Natural killer cell treated with Interleukin-12 subunit alpha and Interleukin-12 subunit beta and Interleukin-15 and Interleukin-18, amount 100 ng/mL, for 72 hours (primary cell): ENCODE measurements at places on chromosomes 6 and 20.

DNA sequence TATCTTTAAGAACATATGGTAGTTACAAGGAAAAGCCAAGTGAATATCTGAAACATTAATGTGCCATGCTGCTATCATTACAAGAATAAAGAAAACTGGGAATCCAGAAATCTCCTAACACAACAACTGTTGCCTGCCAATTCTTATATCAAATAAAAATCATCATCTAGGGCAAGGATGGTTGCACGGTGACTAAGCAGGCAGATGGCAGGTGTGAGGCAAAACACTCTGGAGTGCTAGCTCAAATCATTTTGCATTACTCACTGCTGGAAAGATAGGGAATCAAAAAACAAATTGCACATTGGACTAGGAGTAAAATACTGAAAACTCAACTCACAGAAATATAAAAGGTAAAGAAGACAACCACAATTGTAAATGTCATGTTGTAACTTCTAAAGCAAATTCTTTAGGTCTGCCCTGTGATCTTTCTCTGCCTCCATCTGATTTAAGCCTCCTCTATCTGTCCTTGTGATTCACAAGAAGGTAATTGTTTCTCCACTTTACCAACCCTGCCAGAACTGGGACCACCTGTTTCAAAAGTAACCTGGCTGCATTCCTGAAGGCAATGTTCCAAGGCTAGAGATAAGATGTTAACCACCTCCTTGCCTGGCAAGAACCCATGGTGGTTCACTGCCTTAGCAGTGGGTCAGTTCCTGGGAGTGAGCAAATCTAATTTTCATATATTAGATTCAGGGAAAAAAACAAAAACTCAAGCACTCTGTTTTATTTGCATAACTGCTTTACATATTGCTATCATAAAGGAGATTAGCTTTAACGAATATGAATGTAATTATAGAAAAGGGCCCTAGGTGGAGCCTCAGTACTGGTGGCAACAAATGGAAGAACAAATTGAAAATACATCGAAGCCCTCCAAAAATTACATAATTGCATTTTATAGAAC is 33.1 kb upstream of the LCA5 start:
- DNase-seq: no peak

- DNase-seq: no peak
These were observed 226.8 kb upstream of the PDE10A start for GRCh38 chr6:165889636-165890403.

- DNase-seq: no peak
These were observed 24.9 kb upstream of the MCM9 start for GRCh38 chr6:118959903-118960302.

- DNase-seq: no peak
These were observed 64.7 kb downstream of the BTBD3 start for GRCh38 chr20:11982289-11982954.

- no peak for DNase-seq
These were observed 58.6 kb upstream of the EEF1A1 start for GRCh38 chr6:73579389-73579788.

- DNase-seq: no peak
These were observed 34.7 kb downstream of the PLEKHG1 start for GRCh38 chr6:150634176-150634963.

- no peak for DNase-seq
These were observed 556.8 kb upstream of the PTCHD4 start for GRCh38 chr6:48667797-48668196.

GRCh38 chr20:33602826-33603590 is 59.1 kb upstream of the C20orf144 start:
- DNase-seq: no peak

DNA sequence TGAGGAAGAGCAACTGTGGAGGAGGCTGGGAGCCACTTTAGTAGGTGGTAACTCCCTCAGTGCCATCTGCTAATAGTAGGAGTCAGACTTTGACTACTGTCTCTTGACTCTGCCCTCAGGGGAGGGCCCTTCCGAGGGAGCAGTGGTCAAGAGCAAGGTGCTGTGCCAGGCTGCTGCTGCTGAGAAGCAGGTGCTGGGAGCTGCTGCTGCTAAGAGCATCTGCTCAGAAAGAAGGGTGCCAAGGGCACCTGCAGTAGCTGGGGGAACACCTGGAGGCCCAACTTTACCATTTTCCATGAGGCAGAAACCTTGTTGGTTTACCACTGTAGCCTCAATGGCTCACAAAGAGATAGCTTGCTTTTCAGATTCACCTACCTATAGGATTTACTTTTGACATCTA is 18.5 kb downstream of the GGTLC1 start:
- DNase-seq: no peak

DNA sequence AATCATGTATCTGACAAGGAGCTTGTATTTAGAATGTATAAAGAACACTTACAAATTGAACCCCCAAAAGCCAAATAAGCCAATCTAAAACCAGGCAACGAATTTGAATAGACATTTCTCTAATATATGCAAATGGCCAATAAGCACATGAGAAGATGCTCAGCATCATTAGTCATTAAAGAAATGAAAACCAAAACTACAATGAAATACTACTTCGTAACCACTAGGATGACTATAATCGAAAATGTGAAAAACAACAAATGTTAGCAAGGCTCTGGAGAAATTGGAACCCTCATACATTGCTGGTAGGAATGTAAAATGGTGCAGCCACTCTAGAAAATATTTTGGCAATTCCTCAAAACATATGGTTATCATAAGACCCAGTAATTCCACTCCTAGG is 105.8 kb upstream of the TOP1 start:
- DNase-seq: no peak

- DNase-seq: no peak
These were observed 35.4 kb downstream of the AKAP12 start for GRCh38 chr6:151275121-151275520.

- no peak for DNase-seq
These were observed 179.2 kb upstream of the PROKR2 start for GRCh38 chr20:5495939-5496338.

DNA sequence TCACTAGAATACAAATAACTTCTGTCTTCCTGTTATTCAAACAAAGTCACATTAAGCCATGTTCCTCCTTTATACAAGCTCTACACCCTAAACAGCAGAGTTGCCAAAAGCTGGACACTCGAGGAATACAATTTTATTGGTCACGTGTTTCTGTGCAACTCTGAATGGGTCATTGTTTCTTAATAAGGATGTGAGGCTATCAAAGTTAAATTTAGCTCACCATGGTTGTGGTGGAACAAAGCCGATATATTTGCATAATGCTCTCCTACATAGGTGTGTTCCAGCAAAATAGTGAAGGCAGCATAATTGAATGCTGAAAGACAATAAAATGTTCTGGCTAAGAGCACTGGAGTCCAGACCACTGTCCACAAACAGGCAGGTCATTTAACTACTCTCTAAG is 36.9 kb upstream of the CD2AP start:
- DNase-seq: no peak

- no peak for DNase-seq
These were observed 5.9 kb downstream of the HLA-A start for GRCh38 chr6:29948277-29948676.

DNA sequence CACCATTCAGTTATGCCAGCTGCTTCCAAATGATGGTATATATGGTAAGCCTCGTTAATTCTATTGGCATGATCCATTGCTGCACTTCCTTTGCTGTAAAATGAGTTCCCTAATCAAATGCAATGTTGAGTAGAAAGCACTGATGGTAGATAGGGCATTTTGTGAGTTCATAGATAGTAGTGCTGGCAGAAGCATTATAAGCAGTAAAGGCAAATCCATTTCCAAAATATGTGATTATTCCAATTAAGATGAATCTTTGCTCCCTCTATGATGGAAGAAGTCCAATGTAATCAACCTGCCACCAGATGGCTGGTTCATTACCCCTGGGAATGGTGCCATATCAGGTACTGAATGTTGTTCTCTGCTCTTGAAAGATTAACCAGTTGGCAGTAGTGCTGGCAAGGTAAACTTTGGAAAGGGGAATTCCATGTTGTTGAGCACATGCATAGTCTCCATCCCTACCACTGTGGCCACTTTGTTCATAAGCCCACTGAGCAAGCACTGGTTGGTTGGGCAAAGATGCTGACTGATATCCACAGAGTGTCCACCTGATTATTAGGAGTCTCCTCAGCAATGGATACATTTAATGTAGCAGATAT is 5.6 kb upstream of the TBPL1 start:
- no peak for DNase-seq

- no peak for DNase-seq
These were observed 46.0 kb upstream of the DOK5 start for GRCh38 chr20:54429364-54429763.

DNA sequence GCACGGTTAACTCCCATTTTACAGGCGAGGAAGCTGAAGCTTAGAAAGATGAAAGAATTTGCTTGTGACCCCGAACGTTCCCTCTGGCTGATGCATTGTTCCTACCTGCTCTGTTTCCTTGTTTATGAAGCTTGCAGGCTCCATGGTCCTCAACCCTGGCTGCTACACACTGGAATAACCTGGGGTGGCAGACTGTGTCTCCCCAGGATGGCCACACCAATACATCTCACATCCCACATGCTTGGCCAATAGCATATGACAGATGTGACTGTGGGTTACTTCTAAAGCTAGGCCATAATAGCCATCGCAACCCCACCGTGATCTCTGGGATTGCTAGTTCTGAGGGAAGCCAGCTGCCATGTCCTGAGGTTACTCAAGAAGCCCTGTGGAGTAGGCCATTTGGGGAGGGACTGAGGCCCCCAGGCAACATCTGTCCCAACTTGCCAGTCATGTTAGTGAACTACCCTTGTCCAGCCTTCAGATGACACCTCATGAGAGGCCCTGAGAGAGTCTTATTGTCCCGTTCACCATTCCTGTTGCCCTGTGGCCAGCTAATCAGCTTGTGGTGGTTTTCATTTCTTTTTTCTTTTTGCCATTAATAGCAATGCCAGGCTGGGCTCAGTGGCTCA is 6.7 kb upstream of the FAM110A start:
- DNase-seq: no peak

DNA sequence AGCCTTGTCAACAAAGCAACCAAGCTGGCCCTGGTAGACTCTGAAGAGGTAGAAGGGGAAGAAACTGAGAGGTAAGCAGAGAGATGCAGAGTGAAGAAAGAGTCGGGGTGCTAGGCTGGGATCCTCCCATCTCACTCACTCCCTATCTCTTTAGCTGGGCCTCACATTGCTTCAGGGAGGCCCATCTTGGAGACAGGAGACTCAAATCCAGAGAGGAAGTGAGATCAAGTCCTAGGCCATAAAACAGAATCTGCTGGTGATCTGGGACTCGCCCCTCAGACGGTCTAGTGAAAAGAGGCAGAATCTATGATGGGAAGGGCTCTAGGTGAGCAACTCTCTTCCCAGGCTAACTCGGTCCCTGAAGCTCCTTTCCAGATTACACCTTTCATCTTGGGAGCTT is 659 bp upstream of the GUCA1B start:
- no peak for DNase-seq

DNA sequence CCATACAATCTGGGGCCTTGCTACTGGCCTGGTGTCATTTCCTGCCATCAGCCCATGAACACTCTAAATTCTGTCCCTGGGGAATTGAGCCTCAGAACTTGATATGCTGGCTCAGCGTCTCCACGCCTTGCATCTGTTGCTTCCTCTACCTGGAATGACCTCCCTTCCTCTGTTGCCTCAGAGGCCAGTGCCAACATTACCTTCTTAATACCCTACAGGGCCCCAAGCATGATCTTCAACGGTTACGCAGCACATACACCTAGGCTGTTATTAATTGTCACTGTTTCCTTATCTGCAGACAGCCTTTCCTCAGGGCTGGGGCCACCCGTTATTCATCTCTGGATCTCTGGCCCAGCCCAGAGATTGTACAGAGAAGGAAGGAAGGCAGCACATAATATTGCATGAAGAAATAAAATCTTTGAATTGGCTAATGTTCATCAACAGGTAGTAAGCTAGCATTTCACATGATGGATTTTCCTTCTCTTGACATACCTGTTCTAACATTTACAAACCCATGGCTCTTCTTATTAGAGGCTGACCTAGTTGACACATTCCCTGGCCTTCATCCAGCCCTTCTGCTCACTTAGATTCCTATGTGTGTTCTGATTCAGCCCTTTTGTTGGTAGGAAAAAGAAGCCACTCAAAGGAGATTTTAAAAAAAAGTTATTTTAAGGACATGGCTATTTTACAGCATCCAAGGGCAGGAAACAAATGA is 8.4 kb upstream of the RNF182 start:
- no peak for DNase-seq

DNA sequence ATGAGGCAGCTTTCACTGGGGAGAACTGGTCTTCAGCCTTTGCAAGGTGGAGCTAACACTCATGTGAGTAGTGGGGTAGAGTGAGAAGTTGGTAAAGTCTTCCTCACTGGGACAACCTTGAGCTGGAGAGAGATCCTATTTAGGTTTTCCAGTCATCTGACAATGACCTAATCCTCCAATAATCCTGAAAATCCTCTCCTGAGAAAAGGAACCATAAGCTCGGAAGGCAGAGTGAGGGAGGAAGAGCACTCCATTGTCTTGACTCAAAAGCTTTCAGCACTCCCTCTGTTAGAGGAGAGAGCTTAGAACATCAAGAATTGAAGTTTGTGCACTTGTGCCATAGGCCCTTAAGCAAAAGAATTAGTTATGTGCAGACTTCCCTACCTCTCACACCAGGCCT is 77.8 kb downstream of the TRAM2 start:
- no peak for DNase-seq

GRCh38 chr20:23363257-23363649 is 1.3 kb downstream of the GZF1 start:
- DNase-seq: no peak

DNA sequence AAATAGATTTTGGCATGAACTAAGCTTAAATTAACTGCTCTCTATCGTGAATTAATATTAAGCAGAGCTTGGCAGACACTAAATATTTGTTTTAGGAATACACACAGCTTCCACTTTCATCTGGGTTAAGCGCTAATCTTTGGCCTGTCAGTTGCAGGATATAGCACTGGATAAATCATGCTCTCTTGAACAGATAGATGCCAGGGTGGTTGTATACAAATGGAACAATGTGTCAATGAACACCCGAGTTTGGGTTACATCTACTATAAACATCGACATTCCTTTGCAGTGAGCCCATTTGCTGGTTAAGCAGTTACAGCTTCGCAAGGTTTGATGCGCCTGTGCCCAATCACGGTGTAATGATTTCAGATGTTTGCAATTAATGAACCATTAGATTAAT is 338.2 kb upstream of the ZFP64 start:
- DNase-seq: no peak

GRCh38 chr6:81978230-81978629 is 225.7 kb upstream of the TENT5A start:
- no peak for DNase-seq

DNA sequence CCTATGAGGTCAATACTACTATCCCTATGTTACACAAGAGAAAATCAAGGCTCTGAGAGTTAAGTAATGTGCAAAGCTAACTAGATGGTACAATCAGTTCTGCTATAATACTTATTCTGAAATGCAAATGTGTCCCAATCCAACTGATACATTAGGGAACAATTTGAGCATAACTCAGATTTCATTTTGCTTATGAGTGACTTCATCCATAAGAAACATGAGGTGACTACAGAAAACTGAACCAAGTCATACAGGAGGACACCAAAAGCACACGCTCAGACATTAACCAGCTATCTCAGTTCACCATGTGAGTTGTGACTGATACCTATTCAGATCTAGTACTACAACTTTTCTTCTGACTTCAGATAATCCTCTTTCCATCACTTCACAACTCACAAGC is 179.9 kb upstream of the RUNX2 start:
- DNase-seq: no peak
